T-helper 2 cell treated with Interferon-gamma antibody and Interleukin-4, amounts not matched to agents 5 μg/mL and 100 μg/mL, for 36 hours (primary cell): ENCODE measurements at places on chromosomes 1 and 21.

DNA sequence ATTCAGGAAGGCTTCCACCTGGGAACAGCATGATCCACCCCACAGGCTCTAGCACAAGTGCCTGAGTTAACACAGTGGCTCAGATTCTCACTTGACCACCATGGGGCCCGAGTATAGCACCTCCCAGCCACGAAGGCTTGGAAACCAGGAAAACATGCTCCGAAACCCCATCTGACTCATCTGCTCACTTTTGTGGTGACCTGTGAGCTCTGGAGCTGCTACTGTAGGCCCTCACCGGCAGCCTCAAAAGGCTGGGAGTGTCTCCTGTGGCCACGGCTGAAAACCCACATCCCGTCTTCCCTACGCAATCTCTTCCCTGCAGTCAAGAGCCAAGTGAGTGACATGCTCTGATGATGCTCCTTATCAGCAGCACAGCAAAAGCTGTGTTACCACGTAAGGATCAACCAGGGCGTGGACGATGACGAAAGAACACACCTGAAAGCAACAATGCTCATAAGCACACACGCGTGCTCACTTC is 81.4 kb downstream of the TGFBR3 start:
- H3K27ac ChIP-seq = peak overlapping the region; percentile 100
- peaks cover 12% of the 10 kb centered on the region for H3K36me3 ChIP-seq
- H3K4me3 ChIP-seq = peak overlapping the region; percentile 93
- H3K4me1 ChIP-seq = peaks cover 62% of the 10 kb centered on the region
- H3K27me3 ChIP-seq = peaks cover 11% of the 10 kb centered on the region

GRCh38 chr1:223319398-223319797 is 44.6 kb downstream of the SUSD4 start:
- H3K4me3 ChIP-seq = no peak overlapping the region
- no peaks in the 10 kb centered on the region for H3K36me3 ChIP-seq
- H3K27ac ChIP-seq = no peak overlapping the region

DNA sequence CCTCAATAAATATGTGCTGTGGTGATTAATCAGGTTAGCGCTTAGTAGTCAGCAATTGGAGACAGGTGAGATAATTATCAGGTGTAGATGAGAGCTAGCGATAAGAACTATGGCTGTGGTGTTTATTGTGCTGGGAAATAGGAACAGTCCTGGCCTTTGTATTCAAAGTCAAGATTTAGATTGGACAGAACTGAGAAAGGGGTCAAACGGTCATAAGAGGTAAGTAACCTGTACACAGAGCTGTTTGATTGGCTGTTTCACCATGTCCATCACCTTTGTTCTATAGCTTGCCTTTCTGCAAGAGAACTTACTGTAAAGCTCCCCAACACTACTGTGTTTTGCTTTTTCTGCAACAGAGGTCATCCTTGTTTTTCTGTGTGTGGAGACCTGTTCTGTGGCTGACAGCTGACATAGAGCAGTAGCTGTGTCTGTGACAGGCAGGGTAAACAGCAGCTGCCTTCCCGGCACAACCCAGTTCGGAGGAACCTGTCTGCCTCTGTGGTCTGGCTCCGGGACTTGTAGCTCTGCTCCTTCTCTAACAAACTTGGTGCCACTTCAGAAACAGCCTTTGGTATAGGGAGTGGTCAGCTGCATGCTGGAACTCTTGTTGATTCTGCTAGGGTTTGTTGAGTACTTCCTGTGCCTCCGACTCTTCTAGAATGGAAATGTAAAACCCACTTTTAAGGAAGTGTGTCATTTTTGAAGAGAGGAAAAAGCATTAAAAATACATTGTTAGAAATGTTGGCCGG is 21.1 kb upstream of the CDC42 start:
- H3K36me3 ChIP-seq = peaks cover 5% of the 10 kb centered on the region
- H3K4me3 ChIP-seq = peak overlapping the region; percentile 39
- H3K27me3 ChIP-seq = no peaks in the 10 kb centered on the region
- peak overlapping the region; percentile 32 for H3K27ac ChIP-seq

DNA sequence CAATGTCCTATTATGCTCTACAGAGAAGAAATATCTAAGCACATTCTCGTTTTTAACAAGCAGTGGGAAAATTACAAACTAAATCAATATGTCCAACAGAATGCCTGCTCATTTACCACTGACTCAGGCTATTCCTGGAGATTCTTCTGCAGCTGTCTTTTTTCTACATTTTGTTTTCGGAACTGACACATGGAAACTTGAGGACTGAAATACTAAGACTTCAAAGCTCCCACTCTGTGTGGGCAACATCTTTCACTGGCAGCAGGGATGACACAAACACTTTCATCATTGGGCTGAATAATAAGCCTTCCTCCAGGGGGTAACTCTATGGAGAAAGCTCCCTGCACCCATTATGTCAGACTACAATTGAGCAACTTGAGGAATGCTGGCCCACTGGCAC is 175.5 kb upstream of the NCAM2 start:
- H3K27ac ChIP-seq = no peak overlapping the region
- H3K36me3 ChIP-seq = no peaks in the 10 kb centered on the region
- DNase-seq = no peak
- no peak overlapping the region for H3K4me3 ChIP-seq
- H3K4me1 ChIP-seq = no peaks in the 10 kb centered on the region
- H3K27me3 ChIP-seq = no peaks in the 10 kb centered on the region

GRCh38 chr1:110650609-110651008 is 24.1 kb downstream of the KCNA3 start:
- no peak for DNase-seq
- H3K27ac ChIP-seq = no peak overlapping the region
- H3K36me3 ChIP-seq = peaks cover 17% of the 10 kb centered on the region
- no peak overlapping the region for H3K4me3 ChIP-seq
- no peaks in the 10 kb centered on the region for H3K27me3 ChIP-seq

GRCh38 chr1:229514578-229515275 is 6.6 kb upstream of the NUP133 start:
- no peak overlapping the region for H3K4me3 ChIP-seq
- peaks cover 12% of the 10 kb centered on the region for H3K36me3 ChIP-seq
- DNase-seq = peak; percentile 36

DNA sequence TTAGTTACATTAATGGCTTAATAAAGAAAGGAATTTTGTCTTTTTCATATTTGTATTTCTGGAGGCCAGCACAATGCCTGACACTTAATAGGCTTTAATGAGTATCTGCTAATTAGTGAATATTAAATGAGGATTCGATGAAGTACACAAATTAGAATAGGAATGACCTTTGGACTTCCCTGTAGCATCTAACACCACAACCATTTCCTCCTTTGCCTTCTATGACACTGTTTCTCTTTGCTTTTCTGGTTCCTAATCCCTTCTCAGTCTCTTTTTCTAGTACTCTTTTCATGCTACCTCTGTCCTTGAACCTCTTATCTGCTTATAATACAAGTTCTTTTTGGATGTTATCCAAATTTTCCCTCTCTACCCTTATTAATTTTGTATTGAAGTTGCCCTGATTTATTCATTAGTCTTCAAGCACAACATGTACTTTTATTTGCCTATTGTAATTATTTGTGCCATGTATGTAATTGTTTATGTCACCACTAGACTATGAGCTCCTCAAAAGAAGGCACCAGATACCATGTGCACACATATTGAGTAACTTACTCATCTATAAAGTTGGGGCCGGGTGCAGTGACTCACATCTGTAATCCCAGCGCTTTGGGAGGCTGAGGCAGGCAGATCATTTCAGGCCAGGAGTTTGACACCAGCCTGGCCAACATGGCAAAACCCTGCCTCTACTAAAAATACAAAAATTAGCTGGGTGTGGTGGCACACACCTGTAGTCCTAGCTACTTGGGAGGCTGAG is 23.8 kb downstream of the RPS27 start:
- H3K4me1 ChIP-seq = no peaks in the 10 kb centered on the region
- no peak overlapping the region for H3K27ac ChIP-seq
- DNase-seq = no peak
- H3K27me3 ChIP-seq = no peaks in the 10 kb centered on the region

DNA sequence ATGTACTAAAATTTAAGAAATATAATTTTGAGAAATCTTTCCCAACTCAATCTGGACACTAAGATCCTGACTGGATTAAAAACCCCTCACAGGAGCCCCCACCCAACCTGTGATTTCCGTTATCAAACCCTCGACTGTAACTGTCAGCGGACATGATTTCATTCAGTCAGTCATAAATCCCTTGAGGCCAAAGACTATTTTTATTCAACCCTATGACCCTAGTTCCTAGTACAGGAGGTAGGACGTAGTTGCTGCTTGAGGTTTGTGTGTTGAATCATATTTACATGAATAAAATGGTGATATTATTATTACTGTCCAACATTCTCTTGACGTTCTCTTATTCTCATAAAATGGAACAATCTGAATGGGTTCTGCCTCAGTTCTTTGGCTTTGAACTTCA is 73.1 kb upstream of the DYNLT5 start:
- peaks cover 6% of the 10 kb centered on the region for H3K27me3 ChIP-seq
- no peaks in the 10 kb centered on the region for H3K36me3 ChIP-seq
- H3K4me3 ChIP-seq = no peak overlapping the region
- H3K4me1 ChIP-seq = no peaks in the 10 kb centered on the region
- no peak overlapping the region for H3K27ac ChIP-seq
- DNase-seq = no peak

DNA sequence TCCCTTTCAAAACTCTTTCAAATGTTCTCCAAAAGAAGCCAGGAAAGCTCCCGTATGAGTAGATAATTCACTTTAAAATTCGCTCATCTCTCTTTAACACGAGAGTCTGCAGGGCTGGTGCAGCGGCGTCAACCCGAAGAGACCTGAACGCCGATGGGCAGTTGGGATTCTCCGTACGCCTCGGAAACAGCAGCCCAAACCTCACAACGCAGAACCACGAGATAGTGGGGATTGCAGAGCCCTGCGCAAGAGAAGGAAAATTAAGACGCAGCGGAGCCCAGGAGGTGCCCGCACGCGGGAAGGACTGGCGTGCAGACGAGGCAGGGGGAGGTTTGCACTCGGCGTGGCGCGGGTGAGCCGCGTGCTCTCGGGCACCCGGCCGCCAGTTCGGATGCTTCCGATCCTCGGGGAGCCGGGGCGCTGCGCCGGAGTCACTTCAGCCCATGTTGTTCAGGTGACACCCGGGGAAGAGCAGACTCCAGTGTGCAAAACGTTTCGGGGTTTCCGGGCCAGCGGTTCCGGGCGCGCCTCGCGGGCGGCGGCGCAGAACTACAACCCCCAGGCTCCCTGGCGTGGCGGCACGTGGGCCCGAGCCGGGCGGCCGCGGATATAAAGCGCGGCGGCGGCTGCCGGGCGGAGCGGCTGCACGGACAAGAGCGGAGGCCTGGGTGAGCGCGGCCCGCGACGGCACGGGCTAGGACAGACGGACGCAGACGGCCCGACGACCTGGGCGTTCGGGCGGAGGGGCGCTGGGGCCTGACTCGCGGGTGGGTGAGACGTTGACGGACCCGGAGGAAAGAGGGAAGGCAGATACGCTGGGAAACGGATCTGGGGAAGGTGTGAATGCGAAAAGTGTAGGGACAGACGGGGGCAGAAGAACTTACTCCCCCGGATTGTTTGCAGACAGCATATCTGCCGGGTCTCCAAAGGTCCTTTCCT is at the start of gene NPL:
Gene NPL, plus strand, starts transcription at position 636 of the 939 bp plus-strand sequence. CDS start 4,599 bp downstream, outside the sequence.
- peak within 1 kb of the TSS; percentile 58 for H3K27ac ChIP-seq
- peak; percentile 85 for DNase-seq
- no peaks in the 10 kb centered on the region for H3K36me3 ChIP-seq
- H3K4me1 ChIP-seq = peaks cover 11% of the 10 kb centered on the region

GRCh38 chr1:24762133-24762676 is 17.0 kb downstream of the CLIC4 start:
- H3K36me3 ChIP-seq = no peaks in the 10 kb centered on the region
- no peak for DNase-seq
- H3K4me1 ChIP-seq = peaks cover 3% of the 10 kb centered on the region
- no peak overlapping the region for H3K4me3 ChIP-seq

GRCh38 chr1:46673749-46674182 is 2.1 kb downstream of the TEX38 start:
- H3K27ac ChIP-seq = no peak overlapping the region
- peaks cover 37% of the 10 kb centered on the region for H3K36me3 ChIP-seq
- H3K4me1 ChIP-seq = peaks cover 34% of the 10 kb centered on the region
- no peak overlapping the region for H3K4me3 ChIP-seq
- DNase-seq = peak; percentile 30

GRCh38 chr1:166032572-166033371 is 134.0 kb downstream of the FAM78B start:
- no peaks in the 10 kb centered on the region for H3K36me3 ChIP-seq
- no peaks in the 10 kb centered on the region for H3K4me1 ChIP-seq
- no peak overlapping the region for H3K4me3 ChIP-seq
- no peak for DNase-seq

DNA sequence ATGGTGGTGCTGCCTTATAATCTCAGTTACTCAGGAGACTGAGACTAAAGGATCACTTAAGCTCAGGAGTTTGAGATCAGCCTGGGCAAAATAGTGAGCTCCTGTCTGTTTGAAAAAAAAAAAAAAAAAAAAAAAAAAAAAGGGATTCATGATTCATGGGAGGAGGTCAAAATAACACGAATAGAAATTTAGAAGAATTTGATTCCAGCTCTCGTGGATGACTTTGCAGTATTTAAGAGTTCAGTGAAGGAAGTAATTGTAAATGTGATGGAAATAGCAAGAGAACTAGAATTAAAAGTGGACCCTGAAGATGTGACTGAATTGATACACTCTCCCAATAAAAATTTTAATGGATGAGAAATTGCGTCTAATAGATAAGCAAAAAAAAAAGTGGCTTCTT is 15.8 kb downstream of the AUNIP start:
- H3K27me3 ChIP-seq = no peaks in the 10 kb centered on the region
- no peak overlapping the region for H3K4me3 ChIP-seq
- peaks cover 6% of the 10 kb centered on the region for H3K36me3 ChIP-seq
- no peaks in the 10 kb centered on the region for H3K4me1 ChIP-seq
- H3K27ac ChIP-seq = no peak overlapping the region

- no peak for DNase-seq
- no peak overlapping the region for H3K4me3 ChIP-seq
- H3K4me1 ChIP-seq = peaks cover 4% of the 10 kb centered on the region
- H3K27me3 ChIP-seq = peaks cover 14% of the 10 kb centered on the region
Observed at GRCh38 chr1:162840250-162840839, 20.6 kb downstream of the CCDC190 start.

DNA sequence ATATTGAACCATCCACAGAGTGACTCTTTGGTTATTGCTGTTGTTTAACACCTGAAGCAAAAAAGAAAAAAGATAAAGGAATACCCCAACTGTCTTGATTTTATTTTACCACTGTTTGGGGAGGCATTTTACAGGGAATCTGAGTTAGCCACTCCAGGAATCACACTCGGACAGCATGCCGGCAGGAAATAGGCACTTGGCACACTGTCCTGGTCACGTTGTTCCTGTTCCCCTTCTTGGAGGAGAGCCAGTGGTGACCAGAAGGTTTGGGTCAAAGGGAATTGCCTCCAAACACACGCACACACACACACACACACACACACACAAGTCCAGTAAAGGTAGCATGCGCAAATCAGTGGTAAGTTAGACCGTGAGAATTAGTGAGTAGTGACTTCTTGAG is 13.8 kb downstream of the RGS4 start:
- no peaks in the 10 kb centered on the region for H3K27me3 ChIP-seq
- H3K4me1 ChIP-seq = no peaks in the 10 kb centered on the region
- no peak for DNase-seq
- H3K36me3 ChIP-seq = no peaks in the 10 kb centered on the region

GRCh38 chr1:151916726-151917370 is 7.5 kb upstream of the THEM4 start:
- no peak for DNase-seq
- peaks cover 2% of the 10 kb centered on the region for H3K27me3 ChIP-seq
- H3K4me1 ChIP-seq = peaks cover 4% of the 10 kb centered on the region
- H3K36me3 ChIP-seq = no peaks in the 10 kb centered on the region

- peaks cover 17% of the 10 kb centered on the region for H3K4me1 ChIP-seq
- no peaks in the 10 kb centered on the region for H3K27me3 ChIP-seq
- DNase-seq = no peak
Observed at GRCh38 chr1:113129529-113130185, 56.7 kb downstream of the LRIG2 start.

- H3K27me3 ChIP-seq = peaks cover 12% of the 10 kb centered on the region
- no peak for DNase-seq
- H3K4me1 ChIP-seq = peaks cover 24% of the 10 kb centered on the region
- no peak overlapping the region for H3K4me3 ChIP-seq
Observed at GRCh38 chr21:42493109-42494060, 2.6 kb downstream of the RSPH1 start.
